SW 1271 (cell line): ENCODE measurements at places on chromosomes 16 and 17.

- no peak for DNase-seq
Observed at GRCh38 chr17:43874293-43874692, 27.3 kb downstream of the CD300LG start.

DNA sequence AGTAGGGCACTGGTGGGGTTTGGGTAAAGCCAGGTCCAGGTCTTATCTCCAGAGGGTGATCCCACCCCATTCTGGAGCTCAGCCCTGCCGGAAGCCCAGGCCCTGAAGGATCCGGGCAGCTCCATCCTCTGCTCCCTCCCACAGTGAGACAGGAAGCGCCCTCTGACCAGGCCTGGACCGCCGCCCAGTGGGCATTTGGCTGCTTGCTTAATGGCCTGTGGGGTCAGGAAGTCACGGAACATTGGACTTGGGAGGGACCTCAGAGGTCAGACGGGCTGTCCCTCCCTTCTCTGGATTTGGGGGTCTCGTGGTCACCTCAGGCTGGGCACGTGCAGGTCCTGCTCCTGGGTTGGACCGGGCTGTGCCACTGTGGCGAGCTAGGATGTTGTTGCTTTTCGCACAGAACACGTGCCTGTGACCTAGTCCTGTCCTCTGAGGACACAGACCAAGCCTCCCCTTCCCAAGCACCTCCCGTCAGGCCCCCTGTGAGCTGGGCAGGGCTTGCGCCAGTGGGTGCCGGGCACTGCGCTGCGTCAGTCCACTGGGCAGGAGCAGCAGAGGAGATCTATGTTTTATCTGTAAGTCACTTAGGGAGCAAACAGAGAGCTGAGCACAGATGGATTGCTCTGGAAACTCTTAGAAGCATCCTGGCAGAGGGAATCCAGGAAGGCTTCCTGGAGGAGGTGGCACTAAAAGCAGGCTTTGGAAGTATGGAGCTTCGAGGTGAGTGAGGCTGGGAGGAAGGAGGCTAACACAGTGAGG, 49.4 kb upstream of the GSE1 start:
- DNase-seq = no peak

DNA sequence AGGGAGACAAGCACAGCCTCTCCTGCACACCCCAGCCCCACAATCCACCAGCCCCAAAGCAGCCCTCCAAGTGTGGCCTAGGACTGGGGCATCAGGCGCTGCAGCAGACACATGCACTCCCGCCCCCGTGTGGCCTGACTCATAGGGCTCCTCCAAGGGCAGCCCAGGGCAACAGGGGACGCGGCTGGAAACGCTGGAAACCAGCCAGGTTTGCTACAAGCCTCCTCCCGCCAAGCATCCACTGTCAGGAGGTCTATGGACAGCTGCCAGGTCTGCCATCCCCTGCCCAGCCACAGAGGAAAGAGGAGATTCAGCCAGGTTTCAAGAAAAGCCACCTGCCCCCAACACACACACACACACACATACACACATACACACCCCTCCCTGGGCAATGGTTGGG, 25.8 kb downstream of the SRCIN1 start:
- DNase-seq = no peak

GRCh38 chr16:51637770-51638094, 486.7 kb upstream of the SALL1 start:
- no peak for DNase-seq

GRCh38 chr16:26992666-26993349, 73.9 kb upstream of the C16orf82 start:
- DNase-seq = no peak
